ENCODE measurements at places on chromosomes 3 and 15.

GRCh38 chr3:186254676-186255650, 107.1 kb downstream of the DGKG start:
- no peak for DNase-seq

DNA sequence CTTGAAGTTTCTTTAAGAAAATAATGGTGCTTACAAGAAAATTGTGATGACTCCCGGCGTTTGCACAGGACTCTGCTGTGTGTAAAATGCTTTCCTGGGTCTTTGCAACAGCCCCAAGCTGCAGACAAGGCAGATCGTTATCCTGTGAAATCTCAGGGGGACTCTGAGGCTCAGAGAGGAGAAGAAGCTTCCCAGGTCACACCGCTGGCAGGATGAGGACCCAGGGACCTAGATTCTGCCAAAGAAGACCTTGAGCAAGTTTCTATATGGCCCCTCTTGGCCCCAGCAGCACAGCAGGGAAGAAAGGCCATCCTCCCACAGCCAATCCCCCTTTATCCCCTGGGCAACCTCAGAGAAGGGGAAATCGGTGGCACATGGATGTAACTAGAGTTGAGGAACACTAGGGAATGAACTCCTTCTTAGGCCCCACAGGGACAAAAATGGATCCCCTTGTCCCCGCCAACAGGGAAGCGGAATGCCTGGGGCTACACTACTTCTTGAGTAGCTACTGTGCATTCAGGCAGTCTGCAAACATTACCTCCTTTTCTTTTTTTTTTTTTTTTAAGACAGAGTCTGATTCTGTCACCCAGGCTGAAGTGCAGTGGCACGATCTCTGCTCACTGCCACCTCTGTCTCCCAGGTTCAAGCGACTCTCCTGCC, 72.8 kb downstream of the CPN2 start:
- no peak for DNase-seq

DNA sequence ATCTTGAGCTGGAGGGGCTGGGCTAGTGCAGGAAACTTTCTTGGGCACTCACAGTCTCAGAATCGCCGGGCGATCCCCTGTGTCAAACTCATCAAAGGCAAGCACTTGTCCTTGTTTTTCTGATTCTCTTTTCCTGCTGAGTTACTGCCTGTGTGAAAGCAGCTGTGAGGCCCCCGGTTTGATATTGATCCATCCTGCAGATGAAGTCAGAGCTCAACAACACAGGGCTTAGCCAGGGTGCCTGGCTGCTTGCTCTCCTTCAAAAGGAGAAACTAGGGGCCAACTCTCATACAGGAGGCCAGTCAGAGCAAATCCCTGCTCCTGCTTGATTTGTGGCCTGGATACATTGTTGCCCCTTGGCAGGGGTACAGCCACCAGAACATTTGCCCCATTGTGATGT, 22.9 kb downstream of the CLSTN2 start:
- no peak for DNase-seq

DNA sequence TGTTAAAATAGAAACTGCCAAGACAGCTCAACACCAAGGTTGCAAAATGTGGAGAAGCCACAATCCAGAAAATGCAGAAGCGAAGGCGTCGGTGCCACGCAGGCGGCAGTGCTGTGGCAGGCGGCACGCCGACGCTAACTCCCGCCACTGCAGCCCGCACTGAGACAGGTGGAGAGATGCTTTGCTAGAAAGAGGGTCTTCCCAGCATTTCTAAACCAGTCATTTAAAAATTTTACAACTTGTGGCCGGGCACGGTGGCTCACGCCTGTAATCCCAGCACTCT, 23.2 kb downstream of the CYFIP1 start:
- DNase-seq, result no peak

GRCh38 chr15:75723171-75723846, 10.7 kb upstream of the CSPG4 start:
- no peak for DNase-seq

DNA sequence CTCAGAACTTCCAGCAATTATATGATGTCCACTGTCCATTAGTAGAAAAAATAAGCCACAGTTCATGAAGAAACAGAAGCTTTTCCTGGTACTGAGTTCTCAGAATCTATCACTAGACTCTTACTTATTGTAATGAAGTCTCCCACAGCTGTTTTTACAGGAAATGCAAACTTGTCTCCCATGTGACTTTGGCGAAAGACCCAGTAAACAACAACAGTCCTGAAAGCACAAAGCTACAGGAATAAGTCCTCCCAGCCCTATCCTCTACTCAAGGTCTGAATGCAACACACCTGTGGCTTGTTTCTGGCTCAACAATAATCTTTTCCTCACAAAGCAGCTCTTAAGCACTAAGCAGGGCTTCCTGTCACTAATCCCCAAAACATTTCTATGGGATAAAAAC, 55.9 kb downstream of the EOMES start:
- DNase-seq, result no peak

DNA sequence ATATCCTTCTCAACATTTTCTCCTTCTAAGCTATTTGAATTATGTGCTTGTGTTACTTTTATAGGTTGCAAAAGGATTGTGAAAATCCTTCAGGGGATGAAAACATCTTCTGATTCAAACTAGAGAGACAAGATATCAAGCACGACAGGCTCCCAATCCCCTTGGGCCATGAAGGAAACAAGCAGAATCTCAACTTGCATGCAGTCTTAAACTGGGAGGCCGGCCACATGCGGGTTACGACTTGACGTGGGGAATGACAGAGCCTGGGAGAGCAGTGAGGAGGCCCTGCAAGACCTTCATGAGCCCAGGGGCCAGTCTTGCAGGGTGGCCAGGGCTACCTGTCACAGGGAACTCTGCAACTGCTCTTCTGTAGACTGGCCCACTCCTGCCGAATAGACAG, 94.4 kb downstream of the SCN11A start:
- no peak for DNase-seq

GRCh38 chr3:174101244-174101643, 703.7 kb downstream of the NLGN1 start:
- DNase-seq, result no peak

- no peak for DNase-seq
Observed at GRCh38 chr3:106276151-106276550, 407.3 kb upstream of the CBLB start.

DNA sequence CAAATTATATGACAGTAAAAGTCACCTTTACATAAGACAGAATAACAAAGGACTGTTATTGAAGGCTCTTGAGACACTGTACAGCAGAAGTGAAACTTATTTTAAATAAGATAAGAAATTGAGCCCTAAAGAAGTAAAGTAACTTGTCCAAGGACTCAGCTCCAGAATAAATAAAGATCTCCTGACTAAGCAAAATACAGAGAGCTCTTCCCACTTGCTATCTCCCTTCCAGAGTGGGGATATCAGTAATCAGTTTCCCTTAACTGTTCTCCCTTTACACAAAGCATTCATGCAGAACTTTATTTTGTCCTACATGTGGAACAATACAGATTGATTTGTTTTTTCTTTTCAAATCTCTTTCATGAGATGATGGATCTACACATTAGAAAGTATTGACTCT, 129.5 kb upstream of the BHLHE40 start:
- no peak for DNase-seq

- no peak for DNase-seq
Observed at GRCh38 chr15:69402816-69403215, 11.3 kb upstream of the KIF23 start.

DNA sequence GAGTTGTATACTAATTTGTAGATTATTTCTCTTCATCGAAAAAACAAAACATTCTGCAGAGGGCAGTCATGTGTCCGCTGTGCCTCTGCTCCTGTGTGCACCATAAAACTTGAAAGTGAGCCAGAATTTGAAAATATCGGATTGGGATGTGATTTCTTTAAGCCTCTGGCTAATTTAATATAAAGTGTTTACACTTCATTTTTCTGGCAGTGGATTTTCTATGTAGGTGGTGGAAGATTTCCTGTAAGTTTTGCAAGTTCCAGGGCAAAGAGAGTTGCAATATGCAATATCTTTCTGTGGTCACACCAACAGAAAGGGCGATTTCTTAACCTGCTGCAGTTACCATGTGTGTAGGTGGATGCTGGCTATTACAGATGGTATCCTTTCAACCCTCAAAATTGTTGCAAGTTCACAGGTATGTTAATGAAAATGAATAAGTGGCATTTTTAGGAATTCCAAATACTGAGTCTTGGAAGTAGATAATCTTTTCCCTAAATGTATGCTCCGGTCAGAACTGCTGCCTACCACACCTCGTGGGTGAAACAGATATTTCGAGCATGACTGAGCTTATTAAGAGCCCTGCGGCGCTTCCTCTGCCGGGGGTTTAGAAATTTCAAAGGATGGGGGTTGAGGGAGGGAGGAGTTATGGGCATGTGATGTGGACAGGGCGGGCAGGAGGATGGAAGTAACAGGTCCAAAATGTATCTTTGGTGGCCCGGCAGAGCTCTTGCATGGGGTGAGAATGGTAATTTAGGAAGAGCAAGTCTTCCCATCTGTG, 134.0 kb downstream of the PGPEP1L start:
- no peak for DNase-seq

GRCh38 chr15:67038736-67039135, 26.7 kb upstream of the SMAD3 start:
- DNase-seq, result no peak

DNA sequence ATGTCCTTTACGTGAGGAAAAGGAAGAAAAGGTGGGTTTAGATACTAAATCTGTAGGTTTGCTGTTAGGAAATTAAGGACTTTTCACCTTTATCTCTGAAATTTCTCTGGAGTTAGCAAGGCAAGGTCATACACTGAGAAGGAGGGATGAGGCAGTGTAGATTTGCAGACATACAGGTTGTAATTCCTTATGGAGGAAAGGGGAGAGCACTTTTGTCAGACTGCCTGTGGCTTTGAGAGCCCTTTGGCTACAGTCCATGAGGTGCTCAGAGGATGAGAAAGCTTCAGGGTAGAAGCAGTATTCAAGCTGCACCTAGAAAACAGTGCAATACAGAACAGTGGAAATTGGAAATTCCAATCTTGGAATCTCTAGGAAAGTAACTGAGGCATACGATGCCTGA, 8.3 kb downstream of the RPL14 start:
- DNase-seq, result no peak

GRCh38 chr15:100705841-100706240, 103.5 kb downstream of the ASB7 start:
- DNase-seq, result no peak

DNA sequence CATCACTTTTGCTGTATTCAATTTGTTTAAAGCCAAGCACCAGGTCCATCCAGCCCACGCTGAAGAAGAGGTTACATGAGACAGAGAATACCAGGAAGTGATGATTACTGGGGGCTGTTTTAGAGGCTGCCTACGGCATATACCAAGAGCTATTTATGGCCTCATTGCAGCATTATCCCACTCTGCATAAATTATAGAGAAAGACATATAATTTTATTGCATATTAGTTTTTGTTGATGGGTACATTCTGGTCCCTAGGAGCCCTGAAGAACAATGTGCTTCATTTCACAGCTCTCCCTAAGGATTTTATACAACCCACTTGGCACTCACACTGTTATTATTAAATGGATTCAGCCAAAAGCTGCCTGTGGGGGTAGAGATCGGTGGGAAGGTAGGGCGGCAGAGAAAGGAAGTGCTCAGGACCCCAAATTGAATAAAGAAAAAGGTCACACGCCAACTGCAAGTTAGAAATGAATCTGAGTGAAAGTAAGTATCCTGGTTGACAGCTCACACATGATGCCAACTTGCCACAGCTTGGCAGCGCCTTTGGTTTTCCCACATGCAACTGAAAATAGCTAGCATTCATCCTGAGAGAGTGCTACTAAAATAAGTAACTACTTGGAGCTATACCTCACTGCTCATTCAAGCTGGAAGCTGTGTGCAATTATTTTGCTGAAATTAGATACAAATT, 73.7 kb downstream of the CCNL1 start:
- DNase-seq, result no peak

GRCh38 chr3:106685745-106686144, 691.5 kb upstream of the CCDC54 start:
- no peak for DNase-seq

GRCh38 chr15:62068071-62068809, 1.5 kb downstream of the C2CD4A start:
- peak; percentile 55 for DNase-seq

- DNase-seq, result no peak
Observed at GRCh38 chr3:138593488-138594149, 441 bp downstream of the CEP70 start.

DNA sequence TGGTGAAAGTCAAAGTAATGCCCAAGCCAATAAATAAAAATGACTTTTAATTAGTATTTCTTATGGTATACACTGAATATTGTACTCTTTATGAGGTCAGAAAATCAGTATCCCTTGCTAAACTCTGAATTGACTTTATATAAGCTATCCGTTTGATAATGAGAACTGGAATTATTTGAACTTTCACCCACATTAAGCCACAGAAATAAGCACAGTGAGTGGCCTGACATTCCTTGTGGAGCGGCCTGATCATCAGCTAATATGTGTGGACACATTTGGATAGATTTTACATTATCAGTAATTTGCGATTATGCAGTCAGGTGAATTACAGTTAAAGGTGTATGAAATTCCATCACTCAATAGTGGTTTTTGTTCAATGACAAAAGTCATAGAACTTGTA, 136.0 kb upstream of the CBLB start:
- no peak for DNase-seq

- no peak for DNase-seq
Observed at GRCh38 chr3:40185029-40185695, 124.3 kb upstream of the EIF1B start.

GRCh38 chr15:65339920-65340319, 35.4 kb downstream of the RNU5B-1 start:
- peak; percentile 55 for DNase-seq

- DNase-seq, result no peak
Observed at GRCh38 chr3:133899311-133899710, 3.6 kb upstream of the RAB6B start.

DNA sequence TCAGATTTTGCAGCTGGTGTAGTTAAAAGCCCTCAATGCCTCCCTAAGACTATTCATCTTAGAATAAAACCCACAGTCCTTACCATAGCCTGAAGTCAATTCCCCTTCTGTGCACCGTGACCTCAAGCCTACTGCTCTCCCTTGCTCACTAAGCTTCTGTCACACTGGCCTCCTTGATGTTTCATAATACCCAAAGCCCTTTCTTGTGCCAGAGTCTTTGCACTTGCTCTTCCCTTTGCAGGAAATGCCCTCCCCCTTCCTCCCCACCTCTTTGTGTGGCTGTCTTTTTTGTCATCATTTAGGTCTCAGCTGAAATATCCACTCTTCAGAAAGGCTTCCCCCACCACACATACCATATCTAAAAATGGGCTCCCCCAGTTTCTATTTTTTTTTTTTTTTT, 4.2 kb upstream of the PLEKHO2 start:
- no peak for DNase-seq

- no peak for DNase-seq
Observed at GRCh38 chr3:95721938-95722337, 1092.5 kb upstream of the EPHA6 start.

GRCh38 chr3:178880274-178880673, 191.3 kb downstream of the ZMAT3 start:
- no peak for DNase-seq

DNA sequence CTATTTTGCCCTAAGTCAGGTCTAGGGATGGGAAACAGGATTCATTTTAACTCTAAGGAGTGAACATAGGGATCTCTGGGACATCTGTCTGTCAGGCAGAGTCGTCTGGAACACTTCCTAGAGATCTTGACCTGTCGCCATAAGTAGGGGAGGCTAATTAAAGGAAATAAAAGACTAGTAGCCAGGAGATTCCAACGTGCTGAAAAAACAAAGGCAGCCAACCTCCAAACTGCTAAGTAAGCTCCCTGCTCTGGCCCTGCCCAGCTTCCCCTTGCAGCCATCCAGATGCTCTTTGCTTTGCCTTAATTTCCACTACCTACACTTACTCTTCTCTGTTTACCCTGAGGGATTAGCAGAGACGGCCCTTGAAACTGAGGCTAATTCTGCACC, 18.4 kb upstream of the TSEN2 start:
- DNase-seq, result no peak

- DNase-seq, result no peak
Observed at GRCh38 chr15:71691081-71691457, 119.3 kb upstream of the NR2E3 start.

Measured in endothelial cell (in vitro differentiated cells).